ENCODE measurements at places on chromosomes 7 and 10.

DNA sequence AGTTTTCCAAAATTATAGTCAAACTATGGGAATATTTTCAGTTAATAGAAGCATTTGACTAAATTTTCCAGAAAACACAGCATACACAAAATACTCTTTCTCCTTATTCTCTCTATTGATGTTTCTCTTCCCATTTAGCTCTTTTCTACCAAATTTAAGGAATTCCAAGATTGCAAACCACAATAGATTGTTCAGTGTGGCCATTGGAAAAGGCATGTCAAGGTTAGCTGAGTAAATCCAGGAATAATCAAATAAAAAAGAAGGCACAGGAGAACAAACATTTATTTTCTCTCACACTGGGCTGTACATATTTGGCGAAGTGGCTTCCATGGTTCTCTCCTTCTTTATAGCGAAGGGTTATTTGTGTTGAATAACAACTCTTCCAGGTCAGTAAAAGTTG is 117.3 kb downstream of the THSD7A start:
- DNase-seq: no peak

DNA sequence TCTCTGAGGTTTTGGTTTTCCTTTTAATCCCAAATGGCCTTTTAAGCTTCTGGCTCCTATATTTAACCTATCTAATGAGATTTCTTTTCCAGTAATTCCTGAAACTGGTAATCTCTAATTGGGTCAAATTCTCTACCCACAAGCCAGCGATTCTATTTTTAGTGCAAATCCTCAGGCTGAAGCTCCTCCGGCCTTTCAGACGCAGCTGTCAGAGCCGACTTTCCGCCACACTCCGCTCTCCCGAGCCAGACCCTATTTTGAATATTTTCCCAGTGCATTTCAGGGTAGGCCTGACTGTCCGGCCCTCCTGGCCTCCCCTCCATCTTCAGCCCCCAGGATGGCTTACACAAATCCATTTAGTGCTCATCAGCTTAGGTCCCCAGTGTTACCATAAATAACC is 9.7 kb upstream of the ADCY1 start:
- DNase-seq: peak; percentile 27

GRCh38 chr10:86632009-86632800 is 22.1 kb upstream of the OPN4 start:
- DNase-seq: no peak

GRCh38 chr7:114658216-114658615 is 243.6 kb downstream of the FOXP2 start:
- DNase-seq: no peak

Measured in RPMI7951 (cell line).